ENCODE measurements at places on chromosomes 12 and 14.

GRCh38 chr12:112439769-112440168, 21.0 kb downstream of the PTPN11 start:
- no peak for DNase-seq

DNA sequence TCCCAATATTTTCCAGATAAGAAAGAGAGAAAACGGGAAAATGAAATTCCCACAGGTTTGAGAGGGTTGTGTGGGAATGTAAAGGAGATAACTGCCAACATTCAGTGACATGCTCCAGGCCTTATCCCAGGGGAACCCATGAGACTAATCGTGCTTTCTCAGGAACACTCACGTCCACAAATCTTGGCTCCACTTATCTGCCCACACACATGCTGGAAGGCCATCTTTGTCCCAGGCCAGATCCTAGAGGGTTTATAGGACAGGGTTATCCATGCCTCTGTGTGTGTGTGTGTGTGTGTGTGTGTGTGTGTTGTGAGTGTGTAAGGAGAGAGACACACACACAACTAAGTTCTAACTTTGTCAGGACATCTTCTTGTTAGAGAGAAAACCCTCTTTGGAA, 182.2 kb upstream of the E2F7 start:
- no peak for DNase-seq

DNA sequence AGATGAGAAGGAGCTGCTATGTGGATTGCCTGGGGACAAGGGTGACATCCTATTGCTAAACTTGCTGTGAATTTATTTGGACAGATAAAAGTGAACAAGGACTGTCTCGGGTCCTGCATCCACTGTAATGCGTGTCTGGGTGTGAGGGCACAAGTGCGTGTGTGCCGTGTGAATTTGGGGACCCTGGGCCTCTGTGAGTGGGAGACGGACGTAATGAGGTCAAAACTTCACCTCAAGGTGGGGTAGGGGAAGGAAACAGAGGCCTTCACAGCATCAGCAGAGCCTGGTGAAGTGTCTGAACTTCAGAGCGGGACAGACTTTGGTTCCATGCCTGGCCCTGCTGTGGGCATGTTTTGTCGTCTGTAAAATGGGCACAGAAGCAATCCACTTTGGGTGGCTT, 14.8 kb downstream of the ASB2 start:
- DNase-seq, result no peak

GRCh38 chr14:90743826-90744225, 72.4 kb downstream of the TTC7B start:
- DNase-seq, result no peak

- no peak for DNase-seq
Observed at GRCh38 chr12:69094606-69095216, 144.7 kb upstream of the CPSF6 start.

GRCh38 chr12:108665608-108666202, 32.0 kb upstream of the SELPLG start:
- DNase-seq, result no peak

- no peak for DNase-seq
Observed at GRCh38 chr14:90489306-90489705, 92.5 kb downstream of the CALM1 start.

GRCh38 chr14:93068711-93069110, 47.0 kb downstream of the ITPK1 start:
- DNase-seq, result no peak

GRCh38 chr12:76636121-76636692, 76.6 kb upstream of the OSBPL8 start:
- no peak for DNase-seq

GRCh38 chr12:6231359-6232268, 31.4 kb downstream of the CD9 start:
- no peak for DNase-seq

GRCh38 chr12:29733060-29733459, 50.7 kb downstream of the TMTC1 start:
- no peak for DNase-seq

- DNase-seq, result no peak
Observed at GRCh38 chr12:116577154-116577561, 18.0 kb downstream of the MAP1LC3B2 start.

DNA sequence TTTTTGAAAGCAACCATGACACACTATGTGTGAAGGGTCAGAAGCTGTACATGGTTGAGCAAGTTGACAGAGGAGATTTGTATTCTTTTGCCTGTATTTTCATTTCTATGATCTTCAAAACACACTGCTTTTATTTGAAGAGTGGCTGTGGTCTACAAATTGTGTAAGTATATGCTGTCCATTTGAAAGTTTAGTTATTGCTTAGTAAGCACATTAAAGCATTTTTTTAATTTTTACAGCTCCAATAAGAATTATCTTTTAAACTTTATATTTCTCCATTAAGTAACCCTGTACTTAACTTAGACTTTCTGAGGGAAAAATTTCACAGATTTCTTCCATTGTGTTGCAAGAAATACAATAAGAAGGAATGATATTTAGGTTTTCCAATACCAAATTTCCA, 915.2 kb downstream of the SLC6A15 start:
- DNase-seq, result no peak

Measured in GM04503 (cell line).